GM23248 (cell line): ENCODE measurements at places on chromosomes 1 and 21. TPM values are rescaled to one million over a fixed set of nuclear protein-coding genes. Genes with fewer than 3 reads are reported as not detected.

ATP6V1G3 gene
- total RNA-seq, result not detected in 2 replicates

MSH4 gene
- total RNA-seq, result not detected in 2 replicates

DNA sequence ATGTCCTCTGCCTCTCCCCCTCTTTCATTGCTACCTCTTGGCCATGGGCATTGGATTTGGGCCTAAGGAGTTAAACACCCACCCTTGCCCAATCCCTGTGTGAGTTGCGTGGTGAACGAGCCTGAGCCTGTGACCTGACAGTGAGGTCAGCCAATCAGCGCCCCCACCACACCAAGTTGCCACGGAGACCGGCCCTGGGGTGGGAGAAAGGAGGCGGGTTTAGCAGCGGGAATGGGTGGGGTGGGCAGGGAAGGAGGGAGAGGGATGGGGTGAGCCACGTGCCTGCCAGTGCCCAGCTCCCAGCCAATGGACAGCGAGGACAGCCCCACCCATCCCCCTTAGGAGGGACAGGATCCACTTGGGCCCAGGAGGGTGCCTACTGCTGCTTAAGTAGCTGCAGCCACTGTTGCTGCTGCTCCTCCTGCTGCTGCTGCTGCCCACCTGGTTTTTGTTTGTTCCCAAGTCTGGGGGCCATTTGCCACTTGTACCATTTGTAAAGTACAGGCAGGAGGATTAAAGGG, 9.5 kb downstream of the ZBTB7B start:
- peak; percentile 55 for DNase-seq

GRCh38 chr1:25796811-25797458, 3.1 kb upstream of the SELENON start:
- DNase-seq, result peak; percentile 81

DNA sequence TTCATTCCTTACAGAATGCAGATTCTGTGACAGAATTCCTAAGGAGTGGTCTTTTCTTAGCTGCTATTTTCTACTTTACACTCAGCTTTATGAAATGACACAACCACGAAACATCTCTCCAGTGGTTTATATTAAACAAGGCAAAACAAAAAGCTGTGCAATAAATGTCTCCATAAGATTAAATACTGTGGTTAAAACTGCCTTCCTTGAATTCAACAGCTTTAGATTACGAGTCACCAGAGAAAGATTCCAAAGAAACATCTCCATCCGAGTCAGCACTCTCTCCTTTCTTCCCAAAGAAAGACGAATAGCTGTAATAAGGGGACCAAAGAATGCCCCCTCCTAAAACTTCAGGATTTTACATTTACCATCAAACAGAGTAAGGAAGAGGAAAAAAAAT, 4.6 kb upstream of the C1orf87 start:
- DNase-seq, result peak; percentile 38

DNA sequence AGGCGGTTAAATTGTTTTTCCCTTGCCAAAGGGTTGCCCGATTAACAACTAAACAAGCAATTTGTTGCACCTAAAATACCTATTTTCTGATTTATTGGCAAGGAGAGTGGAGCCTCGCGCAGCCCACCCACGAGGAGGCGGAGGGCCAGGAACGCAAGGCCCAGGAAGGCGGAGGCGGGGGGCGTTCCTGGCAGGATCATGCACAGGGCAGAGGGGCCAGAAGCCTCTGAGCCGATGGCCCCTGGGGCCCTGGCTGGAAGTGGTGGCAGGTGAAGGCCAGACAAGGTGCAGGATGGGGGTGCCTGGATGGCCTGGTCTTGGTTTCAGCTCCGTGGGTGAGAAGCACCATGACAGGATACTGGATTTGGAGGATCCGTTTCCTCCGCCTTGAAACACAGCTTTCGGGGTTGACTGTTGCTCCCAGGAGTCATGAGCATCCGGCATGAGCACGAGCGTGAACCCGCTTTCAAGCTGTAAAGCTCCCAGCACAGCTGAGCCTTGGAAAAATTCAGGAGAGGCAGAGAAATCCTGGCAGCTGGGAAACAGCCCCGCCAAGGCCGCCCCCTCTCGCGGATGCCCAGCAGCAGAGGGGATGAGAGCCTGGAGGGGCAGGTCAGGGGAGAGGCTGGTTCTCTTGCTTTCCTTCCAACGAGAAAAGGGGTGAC, 35.0 kb downstream of the AJAP1 start:
- no peak for DNase-seq

GRCh38 chr1:109229531-109230127, 15.9 kb downstream of the SARS1 start:
- no peak for DNase-seq
